ENCODE measurements at places on chromosomes 12 and 14.

DNA sequence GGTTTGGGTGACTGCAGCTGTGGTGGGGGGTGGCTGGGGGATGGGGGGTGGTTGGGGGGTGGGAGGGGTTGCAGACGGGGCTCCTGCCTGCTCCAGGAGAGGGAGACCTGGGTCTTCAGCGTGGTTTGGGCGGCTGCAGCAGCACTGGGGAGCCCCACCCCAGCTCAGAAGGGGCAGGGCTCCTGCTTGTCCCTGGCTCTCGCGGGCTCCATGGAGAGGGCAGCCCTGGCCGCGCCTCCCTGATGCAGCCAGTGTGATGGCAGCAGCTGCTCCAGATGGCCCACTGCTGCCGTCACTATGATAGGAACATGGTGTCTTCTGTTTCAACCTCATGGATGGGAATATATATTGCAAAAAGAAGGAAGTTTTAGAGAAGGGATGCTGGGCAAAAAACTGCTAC lies 22.9 kb downstream of the TRHDE start:
- DNase-seq = no peak

- no peak for DNase-seq
Observed at GRCh38 chr14:77457115-77457521, 283 bp downstream of the VIPAS39 start.

DNA sequence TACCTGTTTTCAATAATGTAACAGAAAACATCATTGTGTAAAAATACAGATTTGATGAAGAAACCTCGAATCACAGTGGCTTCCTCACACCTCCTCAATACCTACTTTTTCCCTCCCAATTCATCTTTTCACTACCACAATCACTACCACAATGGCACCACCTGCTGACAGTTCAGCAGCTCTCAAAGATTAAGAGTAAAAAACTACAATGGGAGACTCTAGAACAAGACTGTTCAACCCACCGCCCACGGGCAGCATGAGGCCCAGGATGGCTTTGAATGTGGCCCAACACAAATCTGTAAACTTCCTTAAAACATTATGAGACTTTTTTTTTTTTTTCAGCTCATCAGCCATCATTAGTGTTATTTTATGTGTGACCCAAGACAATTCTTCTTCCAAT lies 15.2 kb downstream of the MED6 start:
- DNase-seq = no peak

DNA sequence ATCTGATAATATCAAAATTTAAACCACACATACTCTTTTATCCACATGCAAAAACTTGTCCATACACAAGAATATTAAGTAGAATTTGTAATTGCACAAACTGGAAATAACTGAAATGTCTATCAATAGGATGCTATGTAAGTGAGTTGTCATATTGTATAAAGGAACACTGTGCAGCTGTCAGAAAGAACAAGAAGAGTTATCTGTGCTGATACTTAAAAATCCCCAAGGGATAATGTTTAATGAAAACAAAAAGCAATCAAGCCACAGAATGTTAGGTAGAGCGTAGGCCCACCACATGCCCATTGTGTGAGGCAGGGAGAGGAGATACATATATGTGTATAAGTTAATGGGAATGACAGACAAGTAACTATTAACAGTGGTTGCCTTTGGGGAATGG lies 25.9 kb upstream of the HIGD1C start:
- DNase-seq = no peak

All from hippocampal formation (tissue), 2 donors.